PC-9 (cell line): ENCODE measurements at places on chromosomes 7 and 10. TPM values are rescaled to one million over a fixed set of nuclear protein-coding genes. Genes with fewer than 3 reads are reported as not detected.

Gene RAB19
- 7.8 and 9.1 TPM in 2 replicates for total RNA-seq

Gene SUPV3L1
- total RNA-seq: 49.9 and 55.7 TPM in 2 replicates

Gene GNAI1
- 16.8 and 25.6 TPM in 2 replicates for total RNA-seq

Gene PRSS2
- not detected in 2 replicates for total RNA-seq

Gene CTTNBP2
- total RNA-seq: not detected in 2 replicates

Gene FAM20C
- 31.0 and 34.0 TPM in 2 replicates for total RNA-seq

Gene NUDCD3
- total RNA-seq: 149 and 158 TPM in 2 replicates

Gene MGMT
- 21.2 and 28.1 TPM in 2 replicates for total RNA-seq

Gene AMPH
- not detected in 2 replicates for total RNA-seq

Gene GDF10
- not detected in 2 replicates for total RNA-seq

Gene THSD7A
- 1.6 and 4.0 TPM in 2 replicates for total RNA-seq

Gene ATOH7
- not detected in 2 replicates for total RNA-seq

Gene CLRN3
- total RNA-seq: not detected in 2 replicates

Gene PIK3AP1
- total RNA-seq: 1.1 and 1.7 TPM in 2 replicates

Gene KIF11
- total RNA-seq: 21.7 and 35.7 TPM in 2 replicates
